Activated CD4-positive, alpha-beta T cell treated with anti-CD3 and anti-CD28 coated beads for 24 hours (primary cell): ENCODE measurements at places on chromosomes 13 and 19.

GRCh38 chr19:7500811-7501450 lies 12.1 kb upstream of the PEX11G start:
- peak; percentile 55 for DNase-seq

DNA sequence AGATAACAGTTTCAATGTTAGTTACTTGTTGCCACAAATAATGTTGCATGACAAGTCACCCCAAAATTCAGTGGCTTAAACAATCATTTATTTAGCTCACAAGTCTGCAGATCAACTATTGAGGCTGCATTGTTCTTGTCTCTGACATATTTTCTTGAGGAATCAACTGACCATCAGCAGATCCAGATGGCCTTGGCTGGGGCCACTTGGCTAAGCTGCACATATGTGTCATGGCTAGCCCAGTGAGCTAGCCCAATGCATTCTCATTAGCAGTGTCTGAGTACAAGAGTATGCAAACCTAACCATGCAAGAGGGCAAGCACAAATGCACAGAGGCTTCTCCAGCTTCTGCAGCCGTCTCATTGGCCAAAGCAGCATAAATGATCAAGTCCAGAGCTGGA lies 180.4 kb downstream of the DNAJC15 start:
- no peak for DNase-seq

GRCh38 chr13:53863520-53863919 lies 834.9 kb downstream of the OLFM4 start:
- DNase-seq, result no peak

DNA sequence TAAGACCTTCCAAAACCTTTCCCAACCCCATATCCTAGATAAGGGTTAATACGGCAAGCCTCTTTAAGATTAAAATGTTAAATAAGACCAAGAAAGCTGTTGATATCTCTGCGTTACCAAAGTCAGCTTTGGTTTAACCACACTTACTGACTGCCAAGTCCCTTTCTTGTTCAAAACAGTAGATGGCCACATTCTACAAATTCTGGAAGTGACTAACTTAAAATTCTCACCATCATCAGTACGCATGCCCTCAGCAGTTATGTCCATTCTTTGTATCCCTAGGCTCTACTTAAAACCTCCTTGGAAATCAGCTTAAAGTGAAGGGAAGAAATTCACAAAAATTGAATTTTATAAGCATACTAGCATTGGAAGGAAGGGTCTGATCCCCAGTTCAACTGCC lies 23.6 kb downstream of the SOHLH2 start:
- DNase-seq, result no peak

- DNase-seq, result peak; percentile 25
Observed at GRCh38 chr13:95644601-95645052, at the start of gene DZIP1. Gene DZIP1 (minus strand): TSS chr13:95644706. CDS start chr13:95642029, 2,677 bp downstream.

- DNase-seq, result no peak
Observed at GRCh38 chr19:17775991-17776803, 18.7 kb upstream of the B3GNT3 start.

DNA sequence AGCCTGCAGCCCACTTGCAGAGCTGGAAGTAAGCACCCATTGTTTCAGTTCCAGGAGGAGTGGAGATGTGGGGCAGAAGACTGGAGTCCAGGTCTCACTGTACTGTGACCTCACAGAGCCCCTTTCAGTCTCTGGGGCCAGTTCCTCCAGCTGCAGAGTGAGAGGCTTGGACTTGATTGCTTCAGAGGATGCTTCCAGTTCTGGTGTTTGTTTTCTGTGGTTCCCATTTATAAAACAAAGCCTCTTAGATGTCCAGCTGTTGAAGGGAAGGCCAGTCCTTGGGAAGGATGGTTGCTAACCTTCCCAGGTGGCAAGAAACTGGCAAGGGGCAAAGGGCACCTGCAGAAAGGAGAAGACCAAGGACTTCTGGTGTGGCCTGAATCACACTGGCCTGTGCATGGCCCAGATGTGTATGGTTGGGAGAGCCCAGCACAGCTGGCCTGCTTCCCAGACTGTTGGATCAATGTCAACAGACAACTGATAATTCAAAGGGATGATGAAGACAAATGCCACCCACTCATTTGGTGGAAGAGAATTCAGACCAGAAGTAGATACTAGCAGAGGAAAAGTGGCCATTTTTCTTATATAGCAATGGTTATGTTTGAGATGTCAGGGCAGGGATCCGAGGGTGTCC lies 218.5 kb downstream of the ZNF536 start:
- DNase-seq, result no peak

DNA sequence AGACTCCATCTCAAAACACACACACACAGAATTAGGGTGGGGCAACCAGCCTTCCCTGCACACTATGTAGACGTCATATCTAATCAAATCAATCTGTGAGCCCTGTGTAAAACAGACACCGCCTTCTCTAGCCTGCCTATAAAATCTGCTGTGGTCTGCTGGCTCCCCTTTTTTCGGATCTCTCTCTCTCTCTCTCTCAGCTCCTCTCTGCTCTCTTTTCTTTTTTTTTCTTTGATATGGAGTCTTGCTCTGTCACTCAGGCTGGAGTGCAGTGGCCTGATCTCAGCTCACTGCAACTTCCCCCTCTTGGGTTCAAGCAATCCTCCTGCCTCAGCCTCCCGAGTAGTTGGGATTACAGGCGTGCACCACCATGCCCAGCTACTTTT lies 11.8 kb upstream of the CD70 start:
- no peak for DNase-seq

GRCh38 chr13:30355384-30355699 lies 48.0 kb upstream of the KATNAL1 start:
- DNase-seq, result no peak

GRCh38 chr13:24043590-24044350 lies 116.8 kb upstream of the SPATA13 start:
- no peak for DNase-seq

GRCh38 chr13:61546413-61546812 lies 130.8 kb upstream of the PCDH20 start:
- no peak for DNase-seq

- no peak for DNase-seq
Observed at GRCh38 chr19:2724148-2724557, 3.0 kb upstream of the DIRAS1 start.
